Fibroblast of skin of left biceps (primary cell): ENCODE measurements at places on chromosomes 5 and 9.
A peak's percentile ranks its signal among the peaks of the same experiment; 100 is the strongest.

DNA sequence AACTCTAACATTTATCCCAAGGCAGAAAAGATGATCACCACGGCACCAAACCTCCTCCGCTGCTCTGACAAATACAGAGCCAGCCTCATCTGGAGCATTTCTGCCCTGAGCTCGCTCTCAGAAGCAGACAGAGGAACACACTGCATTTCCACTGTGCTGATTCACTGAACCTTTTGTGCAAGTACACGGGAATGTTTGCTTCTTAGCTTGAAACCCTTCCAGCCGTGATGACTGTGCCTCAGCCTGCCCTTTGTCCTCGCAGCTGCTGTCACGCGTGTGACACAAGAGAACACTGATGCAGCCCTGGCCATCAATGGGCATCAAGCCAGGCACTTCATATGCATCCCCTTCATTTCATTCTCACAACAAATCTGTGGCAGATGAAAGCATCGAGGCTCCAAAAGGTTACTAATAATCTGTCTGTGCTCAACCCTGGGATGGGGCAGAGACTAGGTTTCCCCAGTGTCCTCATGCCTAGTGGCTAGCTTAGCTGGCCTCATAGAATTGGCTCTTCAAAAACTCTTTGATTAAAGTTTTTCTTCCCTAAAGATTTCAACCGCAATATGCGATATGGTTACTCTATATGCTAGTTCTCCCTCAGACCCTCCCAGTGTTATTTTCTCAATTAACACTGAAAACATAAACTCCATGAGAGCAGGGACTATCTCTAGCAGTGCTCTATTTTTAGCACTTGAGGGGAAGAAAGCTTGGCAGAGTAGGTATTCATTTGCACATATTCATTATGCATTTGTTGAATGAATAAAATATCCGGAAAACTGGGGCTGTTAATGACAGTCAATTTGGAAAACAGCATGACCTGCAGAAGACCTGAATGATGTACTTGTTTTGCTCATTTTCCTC lies 7.3 kb downstream of the CDC14B start:
- peak; percentile 38 for DNase-seq

DNA sequence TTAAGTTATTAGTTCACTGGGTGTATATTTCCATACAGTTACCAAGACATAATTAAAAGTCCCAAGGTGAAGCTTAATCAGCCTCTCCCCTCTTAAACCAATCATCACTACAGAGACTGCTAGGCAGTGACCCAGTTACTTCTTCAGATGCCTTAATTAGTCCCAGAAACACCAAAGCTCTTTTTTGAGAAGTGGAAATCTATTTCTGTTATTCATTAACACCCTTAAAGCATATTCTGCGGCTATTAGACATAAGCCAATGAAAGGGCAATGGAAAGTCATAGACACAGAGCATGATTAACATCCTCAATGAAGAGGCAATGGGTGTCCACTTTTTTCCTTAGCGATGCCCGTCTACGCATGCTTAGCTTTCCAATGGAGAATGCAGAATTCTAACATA lies 48.3 kb upstream of the DNAH5 start:
- DNase-seq, result no peak

DNA sequence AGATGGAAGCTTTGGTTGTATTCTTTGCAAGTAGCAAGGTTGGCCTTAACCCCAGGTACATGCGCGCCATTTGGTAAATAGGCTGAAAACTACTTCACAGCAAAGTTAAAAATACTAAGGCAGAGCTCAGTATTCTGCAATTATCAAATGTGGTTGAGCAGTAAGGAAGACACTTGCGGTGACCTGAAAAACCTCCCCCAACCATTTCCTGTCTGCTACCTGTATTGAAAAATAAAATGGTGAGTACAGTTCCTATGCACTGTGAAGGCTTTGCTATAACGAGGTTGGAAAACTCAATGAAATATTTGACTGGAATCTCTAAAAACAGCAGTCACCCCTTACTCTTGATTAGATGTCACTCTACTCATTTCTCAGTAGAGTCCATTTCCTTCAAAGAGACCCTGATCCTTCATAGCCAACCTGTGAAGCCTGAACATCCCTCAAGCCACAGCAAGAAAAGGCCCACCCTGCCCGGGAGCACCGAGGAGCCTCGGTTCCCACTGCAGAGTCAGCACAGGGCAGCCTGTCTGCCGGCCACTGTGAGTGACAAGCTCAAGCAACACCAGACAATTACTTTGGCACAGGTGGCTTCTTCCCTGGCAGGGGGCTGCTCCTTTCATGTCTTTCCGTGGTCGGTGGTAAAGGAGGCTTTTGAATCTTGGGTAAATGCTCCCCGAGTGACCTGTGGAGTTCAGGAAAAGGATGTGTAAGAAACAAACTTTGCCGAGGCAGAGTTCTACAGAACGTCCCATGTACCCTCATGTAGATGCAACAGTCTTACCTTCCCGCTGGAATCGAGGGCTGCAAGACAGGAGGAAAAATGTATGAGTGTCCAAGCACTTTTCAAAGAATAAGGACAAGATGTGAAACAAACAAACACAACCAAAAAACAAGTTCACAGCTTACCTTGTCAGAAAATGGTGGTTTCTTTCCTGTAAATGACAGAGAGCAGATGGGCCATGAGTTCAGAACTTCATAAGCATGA lies 29.6 kb downstream of the C5orf58 start:
- no peak for DNase-seq

- no peak for DNase-seq
Measured at GRCh38 chr9:18361646-18362045, 112.3 kb upstream of the ADAMTSL1 start.

DNA sequence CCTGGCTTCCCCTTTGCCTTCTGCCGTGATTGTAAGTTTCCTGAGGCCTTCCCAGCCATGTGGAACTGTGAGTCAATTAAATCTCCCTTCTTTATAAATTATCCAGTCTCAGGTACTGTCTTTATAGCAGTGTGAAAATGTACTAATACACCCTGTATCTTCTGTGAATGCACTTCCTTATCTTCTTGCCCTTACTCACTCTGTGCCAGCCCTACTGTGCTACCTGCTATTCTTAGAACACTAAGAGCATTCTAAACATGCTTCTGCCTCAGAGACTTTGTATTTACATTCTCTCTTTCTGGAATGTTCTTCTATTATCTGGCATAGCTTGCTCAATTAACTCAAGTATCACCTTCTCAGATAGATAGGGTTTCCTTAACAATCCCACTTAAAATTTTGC lies 164.4 kb upstream of the EDIL3 start:
- no peak for DNase-seq

GRCh38 chr5:6246820-6247437 lies 131.4 kb downstream of the MED10 start:
- DNase-seq, result no peak

GRCh38 chr9:31388660-31389059 lies 995.8 kb upstream of the ACO1 start:
- DNase-seq, result no peak

GRCh38 chr5:127960270-127960691 lies 123.3 kb upstream of the SLC12A2 start:
- no peak for DNase-seq

GRCh38 chr9:79382044-79382443 lies 189.7 kb upstream of the TLE4 start:
- DNase-seq, result no peak

GRCh38 chr9:94922098-94922607 lies 195.7 kb downstream of the AOPEP start:
- peak; percentile 84 for DNase-seq

- no peak for DNase-seq
Measured at GRCh38 chr9:92950359-92950955, 3.1 kb downstream of the FGD3 start.
